ENCODE measurements at places on chromosomes 2 and 18.

DNA sequence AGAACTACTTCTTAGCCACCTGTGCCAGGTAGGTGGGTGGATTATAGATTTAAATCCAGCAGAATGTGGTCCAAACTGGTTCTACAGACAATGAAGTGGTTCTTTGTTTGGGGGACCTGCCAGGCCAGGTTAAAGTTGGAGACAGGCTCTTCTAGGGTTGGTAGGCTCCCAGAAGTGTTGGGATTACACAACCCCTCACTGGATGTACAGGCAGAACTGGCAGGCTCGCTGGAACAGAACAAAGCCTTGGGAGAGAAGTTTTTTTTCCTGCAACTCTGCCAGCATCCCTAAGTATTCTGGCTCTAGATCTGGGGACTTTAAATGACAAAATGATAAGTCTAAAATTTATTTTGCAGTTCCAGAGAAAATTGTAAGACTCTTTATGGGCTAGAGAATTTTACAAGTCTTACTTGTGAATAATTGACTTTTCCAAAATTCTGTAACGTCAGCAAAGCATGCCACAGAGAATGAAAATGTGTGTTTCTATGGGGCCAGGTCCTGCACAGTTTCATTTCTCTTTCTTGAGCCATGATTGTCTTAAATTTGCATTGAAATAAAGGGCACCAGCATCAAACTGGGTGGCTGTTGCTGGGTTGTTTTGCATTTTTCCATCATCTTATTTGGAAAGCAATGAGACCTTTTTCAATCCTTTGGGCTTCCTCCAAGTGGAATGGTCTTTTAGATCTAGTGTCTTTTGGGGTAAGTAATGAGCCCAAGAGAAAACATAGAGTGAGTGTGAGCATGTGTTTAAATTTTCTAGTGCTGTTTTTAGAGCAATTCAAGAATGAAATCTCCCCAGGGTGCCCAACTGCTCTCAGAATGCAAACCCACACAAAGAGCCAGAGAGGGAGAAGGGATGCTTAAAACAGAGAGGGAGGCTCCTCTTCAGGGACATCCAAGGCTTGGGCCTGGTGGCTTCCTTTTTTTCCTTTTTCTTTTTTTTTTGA, 32.4 kb upstream of the ATL2 start:
- no peak for DNase-seq

DNA sequence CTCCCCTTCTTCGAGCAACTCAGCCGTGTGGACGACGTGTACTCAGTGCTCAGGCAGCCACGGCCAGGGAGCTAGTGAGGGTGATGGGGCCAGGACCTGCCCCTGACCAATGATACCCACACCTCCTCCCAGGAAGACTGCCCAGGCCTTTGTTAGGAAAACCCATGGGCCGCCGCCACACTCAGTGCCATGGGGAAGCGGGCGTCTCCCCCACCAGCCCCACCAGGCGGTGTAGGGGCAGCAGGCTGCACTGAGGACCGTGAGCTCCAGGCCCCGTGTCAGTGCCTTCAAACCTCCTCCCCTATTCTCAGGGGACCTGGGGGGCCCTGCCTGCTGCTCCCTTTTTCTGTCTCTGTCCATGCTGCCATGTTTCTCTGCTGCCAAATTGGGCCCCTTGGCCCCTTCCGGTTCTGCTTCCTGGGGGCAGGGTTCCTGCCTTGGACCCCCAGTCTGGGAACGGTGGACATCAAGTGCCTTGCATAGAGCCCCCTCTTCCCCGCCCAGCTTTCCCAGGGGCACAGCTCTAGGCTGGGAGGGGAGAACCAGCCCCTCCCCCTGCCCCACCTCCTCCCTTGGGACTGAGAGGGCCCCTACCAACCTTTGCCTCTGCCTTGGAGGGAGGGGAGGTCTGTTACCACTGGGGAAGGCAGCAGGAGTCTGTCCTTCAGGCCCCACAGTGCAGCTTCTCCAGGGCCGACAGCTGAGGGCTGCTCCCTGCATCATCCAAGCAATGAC, 4.8 kb downstream of the CTDSP1 start:
- DNase-seq = no peak

DNA sequence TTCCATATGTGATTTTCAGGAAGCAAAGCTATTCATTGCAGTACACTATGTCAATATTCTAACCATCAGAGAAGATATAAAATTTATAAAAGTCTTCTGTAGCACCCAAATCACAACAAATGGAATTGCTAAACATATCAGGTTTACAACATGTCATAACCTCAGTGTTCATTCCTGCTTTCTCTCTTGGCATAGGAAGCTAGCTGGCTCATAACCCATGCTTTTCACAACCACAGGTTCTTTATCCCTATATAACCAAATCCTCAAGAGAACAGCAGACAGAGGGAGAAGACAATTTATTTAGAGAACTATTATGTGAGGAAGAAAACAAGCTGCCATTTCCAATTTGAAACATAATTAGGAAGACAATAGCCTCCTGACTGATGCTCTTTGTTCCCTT, 997.0 kb upstream of the ACVR2A start:
- no peak for DNase-seq

DNA sequence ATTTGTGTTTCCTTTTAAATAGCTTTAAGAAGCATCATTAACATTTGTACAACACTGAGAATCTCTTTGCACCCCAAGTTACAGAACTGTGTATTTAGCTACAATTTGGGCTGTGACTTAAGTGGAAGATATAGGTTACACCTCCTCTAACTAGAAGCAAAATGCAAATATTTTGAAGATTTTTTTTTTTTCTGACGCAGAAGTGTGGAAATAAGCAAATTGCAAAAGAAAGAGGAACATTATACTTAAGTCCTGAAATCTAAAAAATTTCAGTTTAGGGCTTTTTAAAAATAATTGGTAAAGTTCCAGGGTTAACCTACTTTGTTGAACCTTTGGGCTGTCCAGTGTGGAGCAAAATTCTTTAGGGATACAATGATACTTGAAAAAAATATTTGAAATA, 41.4 kb upstream of the RBMS1 start:
- no peak for DNase-seq

- DNase-seq = no peak
Observed at GRCh38 chr2:141692829-141693228, 438.0 kb downstream of the LRP1B start.

GRCh38 chr2:73426176-73426575, 40.5 kb downstream of the ALMS1 start:
- no peak for DNase-seq

- no peak for DNase-seq
Observed at GRCh38 chr2:143177096-143177786, 48.0 kb downstream of the ARHGAP15 start.

DNA sequence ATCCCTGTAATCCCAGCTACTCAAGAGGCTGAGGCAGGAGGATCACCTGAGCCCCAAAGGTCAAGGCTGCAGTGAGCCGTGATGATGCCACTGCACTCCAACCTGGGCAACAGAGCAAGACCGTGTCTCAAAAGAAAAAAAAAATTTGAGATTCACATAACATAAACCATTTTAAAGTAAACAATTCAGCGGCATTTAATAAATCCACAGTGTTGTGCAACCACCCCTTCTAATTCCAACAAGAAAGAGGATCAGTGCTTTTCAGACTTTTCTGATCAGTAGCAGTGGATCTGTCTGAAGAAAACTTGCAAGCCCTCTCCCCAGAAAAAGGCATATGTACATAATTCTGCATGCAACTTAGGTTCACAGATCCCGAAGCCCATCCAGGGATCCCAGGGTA, 7.2 kb upstream of the SAG start:
- DNase-seq = no peak

DNA sequence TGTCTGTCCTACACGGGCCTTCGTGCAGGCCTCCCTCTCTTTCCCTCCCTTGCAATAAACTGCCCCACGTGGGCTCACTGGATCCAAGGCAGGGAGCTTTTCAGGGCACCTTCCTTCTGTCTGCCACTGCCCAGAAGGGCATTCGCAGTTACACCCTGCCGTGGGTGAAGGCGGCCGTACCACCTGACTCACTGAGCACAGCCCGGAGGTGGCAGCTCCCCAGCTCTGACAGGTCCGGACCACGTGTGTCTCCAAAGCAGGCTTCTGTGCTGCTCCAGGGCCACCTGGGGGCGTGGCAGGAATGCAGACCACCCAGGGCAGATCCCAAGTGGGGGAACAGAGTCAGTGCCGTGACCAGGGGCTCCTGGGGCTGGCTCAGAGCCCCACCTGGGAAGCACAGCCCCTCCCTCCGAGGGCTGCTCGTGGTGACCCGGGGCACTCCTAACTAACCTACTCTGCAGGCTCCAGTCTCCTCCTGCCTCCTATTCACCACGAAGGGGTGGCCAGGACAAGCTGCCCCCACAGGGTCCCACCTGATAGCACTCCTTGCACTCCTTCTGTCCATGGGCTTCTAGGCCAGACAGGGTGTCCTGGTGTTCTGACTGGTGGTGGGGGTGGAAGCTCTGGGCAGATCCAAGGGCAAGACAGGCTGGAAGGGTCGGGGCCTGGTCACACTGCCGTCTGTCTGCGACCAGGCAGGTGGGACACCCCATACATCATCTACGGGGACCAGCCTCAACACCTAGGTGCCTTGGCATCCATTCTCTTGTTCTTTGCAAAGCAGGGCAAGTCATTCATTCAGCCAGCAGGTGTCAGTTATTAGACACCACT, 9.7 kb downstream of the SNED1 start:
- no peak for DNase-seq

DNA sequence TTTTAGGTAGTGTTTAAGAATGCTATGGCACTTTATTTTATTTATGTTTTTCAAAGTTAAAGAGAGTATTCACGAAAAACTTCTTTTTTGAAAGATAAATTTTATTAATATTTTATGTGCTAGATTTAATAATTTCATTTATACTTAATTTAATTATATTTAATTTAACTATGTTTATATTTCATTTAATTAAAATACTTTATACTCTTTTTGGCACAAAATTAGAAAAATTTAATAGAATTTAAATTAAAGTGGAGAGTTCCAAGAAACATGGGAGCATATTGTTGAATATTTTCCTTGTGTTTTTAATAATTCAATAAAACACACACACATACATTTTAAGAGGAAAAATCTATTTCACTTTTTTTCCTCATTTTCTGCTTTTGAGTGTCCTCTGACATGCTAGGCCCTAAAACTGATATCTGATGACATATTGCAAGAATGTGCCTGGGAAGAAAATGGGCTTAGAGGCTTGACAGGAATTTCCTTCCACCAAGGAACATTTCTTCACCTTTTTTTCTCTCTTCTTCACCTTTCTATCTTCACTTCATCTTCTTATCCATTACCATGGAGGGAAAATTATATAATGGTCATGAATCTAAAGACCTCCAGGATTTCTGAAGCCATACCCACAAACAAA, 15.4 kb downstream of the ARHGAP28 start:
- peak; percentile 21 for DNase-seq

- DNase-seq = no peak
Observed at GRCh38 chr2:157523270-157524247, 79.7 kb upstream of the CYTIP start.

- DNase-seq = peak; percentile 53
Observed at GRCh38 chr2:144553379-144553778, 33.5 kb upstream of the ZEB2 start.

DNA sequence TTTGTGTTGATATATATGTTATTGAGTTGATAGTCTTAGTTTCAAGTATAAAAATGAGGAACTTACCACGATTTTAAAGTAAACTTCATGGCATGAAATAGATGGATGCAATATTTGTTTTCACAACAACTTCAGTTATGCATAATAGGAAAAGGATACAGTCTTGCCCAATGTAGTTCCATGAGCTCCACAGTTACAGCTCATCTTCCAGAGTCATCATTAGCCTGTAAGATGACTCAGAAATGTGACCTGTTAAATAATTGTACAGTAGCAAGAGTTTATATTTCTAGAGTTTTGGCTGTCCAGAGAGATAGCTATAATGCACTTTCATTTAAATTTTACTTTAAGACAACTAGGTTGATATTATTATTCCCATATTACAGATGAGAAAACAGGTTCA, 80.9 kb upstream of the ARHGAP28 start:
- peak; percentile 61 for DNase-seq

DNA sequence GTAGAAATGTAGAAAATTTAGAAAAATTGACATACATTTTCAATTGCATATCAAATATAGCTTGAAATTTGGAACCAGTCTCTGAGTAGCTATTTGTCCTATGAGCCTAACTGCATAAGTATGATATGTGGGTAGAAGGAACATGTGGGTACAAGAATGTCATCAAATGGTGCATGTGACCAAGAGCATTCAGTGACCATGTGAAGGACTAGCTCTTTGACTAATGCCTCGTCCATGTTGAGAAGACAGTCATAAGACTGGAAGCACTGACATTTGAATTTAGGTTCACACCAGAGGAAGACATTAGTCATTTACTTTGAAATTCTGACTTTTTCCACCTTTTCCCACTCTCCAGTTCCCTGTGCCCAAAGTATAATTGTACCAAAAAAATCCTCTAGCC, 12.6 kb downstream of the MRPL44 start:
- DNase-seq = peak; percentile 79
